ENCODE measurements at places on chromosomes 13 and 19.

DNA sequence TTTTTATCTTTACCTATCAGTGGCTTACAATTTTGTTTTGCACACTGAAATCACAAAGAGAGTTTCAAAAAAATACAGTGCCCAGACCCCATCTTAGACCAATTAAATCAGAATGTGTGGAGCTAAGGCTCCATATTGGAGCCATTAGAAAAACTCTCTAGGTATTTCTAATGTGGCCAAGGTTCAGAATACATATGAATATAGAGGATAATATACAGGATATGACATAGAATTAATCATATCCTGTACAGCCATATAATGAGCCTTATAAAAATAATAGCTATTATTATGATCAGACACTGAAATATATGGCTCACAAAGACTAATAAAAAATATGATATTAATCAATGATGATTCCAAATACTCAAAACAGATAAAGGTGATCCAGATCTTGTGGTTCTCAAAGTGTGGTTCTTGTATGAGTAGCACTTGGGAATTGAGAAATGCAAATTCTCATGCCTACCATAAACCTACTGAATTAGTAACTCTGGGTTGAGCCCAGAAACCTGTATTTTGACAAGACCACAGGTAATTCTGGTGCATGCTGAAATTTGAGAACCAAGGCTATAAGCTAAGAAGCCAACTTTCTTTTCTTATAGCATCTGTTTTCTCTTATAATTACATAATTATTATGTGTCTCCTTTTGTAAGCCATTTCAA lies 408.0 kb downstream of the DIAPH3 start:
- H3K36me3 ChIP-seq: no peaks in the 10 kb centered on the region
- no peak overlapping the region for H3K27ac ChIP-seq
- peaks cover 26% of the 10 kb centered on the region for H3K4me1 ChIP-seq
- no peak for DNase-seq
- H3K27me3 ChIP-seq: no peaks in the 10 kb centered on the region

- H3K27me3 ChIP-seq: no peaks in the 10 kb centered on the region
- no peak overlapping the region for H3K27ac ChIP-seq
- H3K4me1 ChIP-seq: peaks cover 27% of the 10 kb centered on the region
- DNase-seq: no peak
- no peaks in the 10 kb centered on the region for H3K36me3 ChIP-seq
Observed at GRCh38 chr13:43126420-43126819, 103.0 kb downstream of the DNAJC15 start.

DNA sequence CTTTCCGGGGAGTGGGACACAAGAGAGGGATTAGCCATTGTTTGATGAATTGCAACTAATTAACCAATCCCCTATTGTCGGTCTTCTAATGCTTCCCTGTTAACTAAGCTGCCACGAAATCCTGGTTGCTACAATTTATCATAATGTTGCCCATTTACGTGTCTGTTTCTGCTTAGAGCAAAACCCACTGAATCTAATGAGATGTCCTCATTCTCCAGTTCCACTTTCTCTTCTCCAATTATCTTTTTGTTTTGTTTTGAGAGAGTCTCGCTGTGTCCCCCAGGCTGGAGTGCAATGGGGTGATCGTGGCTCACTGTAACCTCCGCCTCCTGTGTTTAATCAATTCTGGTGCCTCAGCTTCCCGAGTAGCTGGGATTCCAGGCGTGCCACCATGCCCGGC lies 5.2 kb upstream of the DPP9 start:
- DNase-seq: no peak

GRCh38 chr19:45828945-45829344 lies 13.8 kb upstream of the RSPH6A start:
- peaks cover 31% of the 10 kb centered on the region for H3K36me3 ChIP-seq
- no peaks in the 10 kb centered on the region for H3K4me1 ChIP-seq
- H3K27me3 ChIP-seq: no peaks in the 10 kb centered on the region
- DNase-seq: no peak
- H3K27ac ChIP-seq: no peak overlapping the region

GRCh38 chr13:33367171-33367895 lies 81.8 kb upstream of the STARD13 start:
- H3K36me3 ChIP-seq: no peaks in the 10 kb centered on the region
- H3K4me3 ChIP-seq: no peak overlapping the region
- peak overlapping the region; percentile 43 for H3K27ac ChIP-seq
- DNase-seq: no peak
- H3K4me1 ChIP-seq: peaks cover 34% of the 10 kb centered on the region

GRCh38 chr19:22256856-22257255 lies 29.4 kb upstream of the ZNF729 start:
- H3K27ac ChIP-seq: no peak overlapping the region
- no peak overlapping the region for H3K4me3 ChIP-seq
- peaks cover 1% of the 10 kb centered on the region for H3K36me3 ChIP-seq
- DNase-seq: no peak
- no peaks in the 10 kb centered on the region for H3K27me3 ChIP-seq
- H3K4me1 ChIP-seq: no peaks in the 10 kb centered on the region

GRCh38 chr19:38596057-38596981 lies 21.4 kb downstream of the MAP4K1 start:
- H3K4me1 ChIP-seq: peaks cover 5% of the 10 kb centered on the region
- H3K27me3 ChIP-seq: peaks cover 12% of the 10 kb centered on the region
- H3K27ac ChIP-seq: no peak overlapping the region

DNA sequence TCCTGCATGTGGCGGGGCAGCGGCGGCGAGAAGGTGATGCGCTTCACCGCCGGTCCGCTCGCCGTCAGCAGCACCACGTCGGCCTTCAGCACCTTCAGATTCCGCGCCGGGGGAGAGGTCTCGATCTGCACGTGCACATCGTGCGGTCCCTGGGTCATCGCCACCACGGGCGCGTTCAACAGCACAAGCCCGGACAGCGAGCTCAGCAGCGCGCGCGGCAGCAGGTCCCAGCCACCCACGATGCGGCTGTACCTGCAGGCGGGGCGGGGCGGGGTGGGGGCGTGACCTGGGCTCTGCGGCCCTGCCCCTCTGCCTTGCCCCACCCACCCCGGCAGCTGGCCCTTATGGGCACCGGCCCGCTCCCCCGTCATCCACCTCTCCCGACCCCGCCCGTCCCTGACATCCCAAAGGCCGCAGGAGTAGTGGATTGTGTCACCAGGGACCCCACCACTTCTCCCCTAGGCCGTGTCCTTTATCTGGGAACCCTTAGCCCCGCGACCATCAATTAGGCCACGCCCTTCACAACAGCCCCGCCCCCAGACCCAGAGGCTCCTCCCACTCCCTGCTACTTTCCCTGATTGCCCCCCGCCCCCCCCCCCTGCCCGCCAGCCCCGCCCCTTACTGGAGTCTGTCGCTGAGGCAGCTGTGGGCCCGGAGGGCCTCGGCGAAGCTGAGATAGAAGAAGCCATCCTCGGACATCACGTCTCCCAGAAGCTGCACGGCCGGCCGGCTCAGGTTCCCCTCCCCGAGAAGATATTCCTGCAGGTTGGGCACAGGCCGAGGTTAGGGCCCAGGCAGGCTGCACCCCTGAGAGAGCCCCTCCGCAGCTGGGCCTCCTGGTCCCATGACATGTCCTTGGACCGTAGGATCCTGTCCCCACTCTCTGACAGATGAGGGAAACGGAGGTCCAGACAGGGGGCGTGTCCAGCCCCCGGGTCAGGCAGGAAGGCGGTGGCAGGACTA lies 6.1 kb downstream of the IL4I1 start:
- H3K36me3 ChIP-seq: peaks cover 8% of the 10 kb centered on the region
- H3K27me3 ChIP-seq: peaks cover 34% of the 10 kb centered on the region
- DNase-seq: no peak
- peaks cover 6% of the 10 kb centered on the region for H3K4me1 ChIP-seq
- peak overlapping the region; percentile 59 for H3K4me3 ChIP-seq

DNA sequence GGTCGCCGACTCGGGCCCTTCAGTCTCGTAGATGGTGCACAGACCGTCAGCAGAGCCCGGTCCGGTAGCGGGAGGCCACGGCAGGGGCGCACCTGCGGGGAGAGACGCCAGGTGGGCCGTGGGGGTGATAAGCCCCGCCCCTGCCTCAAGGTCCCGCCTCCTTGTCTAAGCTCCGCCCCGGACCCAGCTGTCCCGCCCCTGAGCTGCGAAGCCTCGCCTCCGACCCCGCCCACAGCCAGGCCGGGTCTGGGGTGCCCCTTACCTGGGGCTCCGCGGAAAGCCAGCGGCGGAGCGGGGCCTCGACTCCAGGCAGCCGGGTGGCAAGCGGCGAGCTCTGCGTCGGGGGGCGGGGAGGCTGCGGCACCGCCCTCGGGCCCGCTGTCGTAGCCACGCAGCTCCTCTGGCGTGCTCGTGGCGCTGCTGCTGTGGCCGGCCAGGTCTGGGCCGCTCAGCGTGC lies 4.7 kb downstream of the PRR36 start:
- peaks cover 23% of the 10 kb centered on the region for H3K4me1 ChIP-seq
- peak overlapping the region; percentile 51 for H3K4me3 ChIP-seq
- DNase-seq: peak; percentile 67
- no peaks in the 10 kb centered on the region for H3K36me3 ChIP-seq
- no peak overlapping the region for H3K27ac ChIP-seq

DNA sequence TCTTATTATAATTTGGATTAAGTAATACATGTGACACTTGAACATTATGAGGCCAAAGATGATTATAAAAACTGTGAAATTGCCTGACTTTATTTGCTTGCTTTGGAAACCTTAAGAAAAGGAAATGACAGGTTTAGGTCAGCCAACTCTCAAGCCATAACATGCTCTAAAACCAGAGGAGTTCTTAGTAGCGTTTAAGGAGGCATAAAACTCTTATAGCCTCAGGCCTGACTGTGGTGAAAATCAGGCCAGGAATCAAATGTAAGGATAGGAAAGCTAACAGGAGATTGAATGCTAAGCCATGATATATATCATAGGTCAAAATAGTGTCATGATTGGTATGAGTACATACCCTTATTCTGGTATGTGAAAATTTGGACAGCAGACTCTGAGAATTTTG lies 1142.4 kb upstream of the MIR17HG start:
- H3K4me3 ChIP-seq: no peak overlapping the region
- H3K27me3 ChIP-seq: no peaks in the 10 kb centered on the region
- peaks cover 2% of the 10 kb centered on the region for H3K36me3 ChIP-seq
- H3K4me1 ChIP-seq: peaks cover 18% of the 10 kb centered on the region
- no peak overlapping the region for H3K27ac ChIP-seq

DNA sequence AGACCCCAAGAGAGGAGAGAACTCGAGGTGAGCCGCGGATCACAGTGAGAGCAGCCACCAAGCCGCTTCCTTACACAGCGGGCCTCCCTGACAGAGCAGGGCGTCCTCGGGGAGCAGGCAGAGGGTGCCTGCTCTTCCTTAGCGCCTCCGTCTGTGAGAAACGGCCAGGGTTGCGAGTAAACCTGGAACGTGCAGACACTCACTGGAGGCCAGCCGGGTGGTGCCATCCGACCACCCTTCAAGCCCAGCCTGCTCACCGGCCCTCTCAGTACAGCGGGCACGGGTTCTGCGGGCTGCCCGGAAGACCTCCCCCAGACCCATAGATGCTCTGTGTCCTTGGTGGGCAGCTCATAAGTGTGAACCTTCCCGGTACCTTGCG lies 9.6 kb downstream of the DOT1L start:
- H3K27ac ChIP-seq: peak overlapping the region; percentile 90
- H3K4me1 ChIP-seq: peaks cover 52% of the 10 kb centered on the region
- H3K4me3 ChIP-seq: no peak overlapping the region
- no peaks in the 10 kb centered on the region for H3K27me3 ChIP-seq
- no peak for DNase-seq

DNA sequence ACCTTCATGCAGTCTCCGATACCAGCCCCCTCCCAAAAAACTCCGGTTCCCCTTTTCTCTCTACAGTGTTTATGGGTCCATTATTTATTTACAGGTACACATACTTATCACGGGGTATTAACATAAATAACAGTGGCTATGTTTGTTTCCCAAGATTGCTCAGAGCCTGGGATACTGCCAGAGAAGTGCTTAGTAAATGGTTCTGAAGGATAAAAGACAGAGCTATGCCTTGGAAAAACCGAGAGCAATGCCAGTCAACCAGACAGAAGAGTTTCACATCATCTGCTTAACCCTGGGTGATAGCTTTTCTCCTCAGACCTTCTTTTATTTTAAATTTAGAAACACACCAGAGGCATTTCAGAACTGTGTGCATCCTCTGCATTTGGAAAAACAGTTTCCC lies 61.3 kb downstream of the NUFIP1 start:
- no peak overlapping the region for H3K4me3 ChIP-seq
- no peak for DNase-seq
- H3K27ac ChIP-seq: no peak overlapping the region
- H3K36me3 ChIP-seq: no peaks in the 10 kb centered on the region
- H3K27me3 ChIP-seq: peaks cover 14% of the 10 kb centered on the region
- H3K4me1 ChIP-seq: peaks cover 9% of the 10 kb centered on the region

DNA sequence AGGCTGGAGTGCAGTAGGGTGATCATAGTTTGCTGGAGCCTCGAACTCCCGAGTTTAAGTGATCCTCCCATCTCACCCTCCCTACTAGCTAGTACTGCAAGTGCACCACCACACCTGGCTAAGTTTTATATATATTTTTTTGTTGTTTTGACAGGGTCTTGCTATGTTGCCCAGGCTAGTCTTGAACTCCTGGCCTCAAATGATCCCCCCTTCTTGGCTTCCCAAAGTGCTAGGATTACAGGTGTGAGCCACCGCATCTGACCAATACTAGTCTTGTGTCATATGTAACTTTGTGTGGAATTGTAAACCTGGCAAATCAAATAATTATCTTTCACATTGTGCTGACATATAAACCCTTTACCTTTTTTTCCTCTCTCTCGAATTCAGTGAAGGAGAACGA lies 10.2 kb downstream of the HNRNPM start:
- H3K27me3 ChIP-seq: no peaks in the 10 kb centered on the region
- DNase-seq: no peak
- H3K4me1 ChIP-seq: peaks cover 52% of the 10 kb centered on the region
- H3K36me3 ChIP-seq: peaks cover 10% of the 10 kb centered on the region
- H3K27ac ChIP-seq: no peak overlapping the region

DNA sequence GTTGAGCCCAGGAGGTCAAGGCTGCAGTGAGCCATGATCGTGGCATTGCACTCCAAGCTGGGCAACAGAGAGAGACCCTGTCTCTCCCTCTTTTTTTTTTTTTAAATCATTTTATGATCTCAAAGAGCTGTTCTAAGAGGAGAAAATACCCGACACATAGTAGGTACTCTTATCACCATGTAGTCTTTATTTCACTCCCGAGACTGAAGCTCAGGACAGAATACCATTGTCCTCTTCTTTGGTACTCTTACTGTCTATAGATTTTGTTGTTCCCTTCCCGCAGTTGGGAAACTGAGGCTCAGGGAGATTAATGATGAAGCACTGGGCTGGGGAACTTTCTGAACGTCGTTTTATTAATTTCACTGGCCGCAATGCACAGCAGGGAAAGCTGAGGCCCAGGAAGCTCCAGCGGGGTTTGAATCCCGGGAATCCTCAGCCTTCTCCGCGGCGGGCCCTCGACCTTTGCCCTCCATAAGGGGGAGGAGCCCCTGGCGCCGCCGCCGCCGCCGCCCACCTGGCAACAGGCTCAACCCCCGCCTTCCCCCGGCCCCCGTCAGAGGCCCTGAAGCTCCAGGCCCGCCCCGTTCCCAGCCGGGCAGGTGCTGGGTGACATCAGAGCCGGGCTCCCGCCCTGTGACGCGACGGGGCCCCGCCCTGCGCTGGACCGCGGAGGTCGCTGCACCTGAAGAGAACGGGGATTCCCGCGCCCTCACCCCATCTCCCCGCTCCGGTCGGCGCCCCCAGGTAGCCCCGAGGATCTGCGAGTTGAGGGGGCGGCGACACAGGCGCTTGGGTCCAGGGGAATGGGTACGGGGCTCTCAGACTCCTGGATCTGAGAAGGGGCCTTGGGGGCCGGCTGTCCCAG lies 1.6 kb downstream of the MYH14 start:
- peak overlapping the region; percentile 67 for H3K4me3 ChIP-seq
- H3K36me3 ChIP-seq: no peaks in the 10 kb centered on the region
- peaks cover 58% of the 10 kb centered on the region for H3K27me3 ChIP-seq
- DNase-seq: peak; percentile 81
- peak overlapping the region; percentile 76 for H3K27ac ChIP-seq

Measured in mesothelial cell of epicardium (in vitro differentiated cells).